ENCODE measurements at places on chromosomes 6 and 20. TPM values are rescaled to one million over a fixed set of nuclear protein-coding genes. Genes with fewer than 3 reads are reported as not detected.
A peak's percentile ranks its signal among the peaks of the same experiment; 100 is the strongest.

Gene MUCL3
- total RNA-seq = not detected

Gene DAAM2
- total RNA-seq = 0.04 TPM

DNA sequence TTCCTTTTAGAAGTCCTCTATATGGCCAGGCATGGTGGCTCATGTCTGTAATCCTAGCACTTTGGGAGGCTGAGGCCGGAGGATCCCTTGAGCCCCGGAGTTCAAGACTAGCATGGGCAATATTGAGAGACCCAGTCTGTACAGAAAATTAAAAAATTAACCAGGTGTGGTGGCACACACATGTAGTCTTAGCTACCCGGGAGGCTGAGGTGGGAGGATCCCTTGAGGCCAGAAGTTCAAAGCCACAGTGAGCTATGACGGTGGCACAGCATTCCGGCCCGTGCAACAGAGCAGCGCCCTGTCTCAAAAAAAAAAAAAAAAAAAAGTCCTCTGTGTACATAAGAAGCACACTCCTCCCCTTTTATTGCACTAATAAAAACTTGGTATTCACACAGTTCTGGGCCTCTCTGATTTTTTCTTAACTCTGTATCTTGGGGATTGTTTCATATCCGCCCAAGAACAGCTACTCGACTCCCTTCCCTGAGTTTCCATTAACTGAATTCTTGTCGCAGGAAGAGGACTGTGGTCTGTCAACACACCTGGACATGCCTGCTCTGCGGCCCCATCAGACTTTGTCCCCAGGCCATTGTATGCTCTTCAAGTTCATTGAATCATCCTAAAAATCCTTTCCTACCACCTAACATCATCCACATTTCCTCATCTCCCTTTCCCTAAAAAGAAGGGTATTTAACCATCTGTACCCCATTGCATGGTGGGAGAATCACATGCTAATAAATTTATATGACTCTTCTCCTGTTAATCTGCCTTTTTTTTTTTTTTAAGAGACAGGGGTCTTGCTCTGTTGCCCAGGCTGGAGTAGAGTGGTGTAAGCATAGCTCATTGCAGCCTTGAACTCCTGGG, 25.9 kb upstream of the PPP1R3G start:
- DNase-seq = no peak

Gene XKR7
- total RNA-seq = not detected

- no peak for DNase-seq
These were observed 95.8 kb downstream of the ZDHHC14 start for GRCh38 chr6:157476797-157477196.

DNA sequence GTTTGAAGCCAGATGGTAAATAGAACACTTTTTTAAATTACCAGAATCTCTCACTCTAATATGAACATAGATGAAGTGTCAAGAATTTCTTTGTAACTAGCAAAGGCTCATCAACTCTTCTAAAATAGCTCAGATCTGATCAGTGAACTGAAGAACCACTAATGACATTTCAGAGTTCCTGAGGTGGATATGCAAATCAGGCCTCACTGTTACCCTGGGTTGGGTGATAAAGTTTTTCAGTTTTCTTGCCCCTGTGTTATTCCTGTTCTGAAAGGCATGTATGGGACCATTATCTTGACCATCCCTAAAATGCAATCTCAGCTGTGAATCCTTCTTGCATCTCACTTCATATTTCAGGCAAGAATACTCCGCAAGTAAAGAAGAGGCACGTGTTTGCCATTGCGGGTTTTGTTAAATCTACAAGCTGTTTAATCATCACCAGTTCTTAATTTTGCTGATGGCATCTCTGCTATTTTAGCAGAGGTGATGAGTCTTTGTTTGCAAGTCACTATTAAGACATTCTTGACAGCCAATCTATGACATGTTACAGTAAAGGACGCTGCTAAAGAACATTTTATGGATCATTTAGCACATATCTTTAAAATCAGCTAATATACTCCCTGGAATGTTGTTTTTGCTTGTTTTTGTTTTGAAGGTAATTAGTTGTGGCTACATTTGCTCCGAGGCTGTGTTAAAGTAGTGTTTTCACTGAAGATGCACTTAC, 47.9 kb downstream of the KHDC1L start:
- DNase-seq = no peak

GRCh38 chr6:17305219-17306001, 24.2 kb downstream of the RBM24 start:
- DNase-seq = peak; percentile 16

DNA sequence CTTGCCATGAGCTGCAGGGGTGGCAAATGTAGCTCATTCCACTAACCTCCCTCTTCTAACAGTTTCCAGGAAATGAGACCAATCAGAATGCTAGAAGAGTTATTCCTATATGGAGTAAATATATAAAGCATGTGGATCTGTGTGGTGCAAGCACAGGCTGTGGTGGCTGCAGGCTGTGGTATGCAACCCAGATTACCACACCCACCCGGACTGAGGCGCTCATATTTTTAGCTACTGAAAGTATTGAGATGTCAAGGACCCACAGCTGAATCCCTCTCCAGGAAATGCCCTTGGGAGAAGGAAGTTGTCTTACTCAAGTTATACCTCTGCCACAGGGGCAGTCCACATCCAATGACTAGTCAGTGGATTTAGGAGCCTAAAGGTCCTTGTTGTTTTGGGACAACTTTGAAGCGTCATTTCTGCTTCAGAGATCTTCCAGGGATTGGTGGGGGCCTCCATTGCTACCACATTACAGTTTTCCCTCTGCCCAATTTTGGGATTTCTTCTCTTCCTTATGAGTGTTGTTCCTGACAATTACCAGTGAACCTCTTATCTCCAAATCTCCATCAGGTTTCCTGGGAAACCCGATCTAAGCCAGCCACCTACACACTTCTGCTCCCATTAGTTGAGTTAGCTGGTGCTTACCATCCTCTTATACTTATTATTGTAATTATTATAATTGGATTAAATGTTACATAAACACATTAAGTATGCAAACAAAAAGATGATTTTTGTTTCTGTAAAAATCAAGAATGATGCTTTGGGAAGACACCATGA, 12.1 kb upstream of the REPS1 start:
- DNase-seq = no peak
